ENCODE measurements at places on chromosomes 5 and 9.

- no peak for DNase-seq
Measured at GRCh38 chr9:81456431-81457006, 232.8 kb downstream of the TLE1 start.

- no peak for DNase-seq
Measured at GRCh38 chr5:33641744-33642505, 201.2 kb downstream of the TARS1 start.

- no peak for DNase-seq
Measured at GRCh38 chr9:6068983-6069382, 53.6 kb upstream of the RANBP6 start.

DNA sequence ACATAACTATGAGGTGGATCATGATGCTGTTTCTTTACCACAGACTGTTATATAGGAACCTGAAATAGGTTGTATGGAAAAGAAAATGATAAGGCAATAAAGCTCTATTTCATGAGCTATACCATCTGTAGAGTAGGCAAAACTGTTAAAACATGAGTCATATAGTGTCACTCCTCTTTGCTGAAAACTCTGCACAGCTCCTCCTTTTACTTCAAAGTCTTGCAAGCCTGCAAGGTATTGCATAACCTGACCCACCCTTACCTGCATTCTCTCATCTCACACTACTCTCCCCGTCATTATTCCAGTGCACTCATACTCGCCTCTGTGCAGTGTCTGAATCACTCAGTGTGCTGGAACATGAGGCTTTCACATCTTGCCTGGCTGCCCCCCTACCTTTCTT lies 790.1 kb downstream of the EFNA5 start:
- DNase-seq, result no peak

- no peak for DNase-seq
Measured at GRCh38 chr9:37787059-37787458, 2.2 kb upstream of the EXOSC3 start.

DNA sequence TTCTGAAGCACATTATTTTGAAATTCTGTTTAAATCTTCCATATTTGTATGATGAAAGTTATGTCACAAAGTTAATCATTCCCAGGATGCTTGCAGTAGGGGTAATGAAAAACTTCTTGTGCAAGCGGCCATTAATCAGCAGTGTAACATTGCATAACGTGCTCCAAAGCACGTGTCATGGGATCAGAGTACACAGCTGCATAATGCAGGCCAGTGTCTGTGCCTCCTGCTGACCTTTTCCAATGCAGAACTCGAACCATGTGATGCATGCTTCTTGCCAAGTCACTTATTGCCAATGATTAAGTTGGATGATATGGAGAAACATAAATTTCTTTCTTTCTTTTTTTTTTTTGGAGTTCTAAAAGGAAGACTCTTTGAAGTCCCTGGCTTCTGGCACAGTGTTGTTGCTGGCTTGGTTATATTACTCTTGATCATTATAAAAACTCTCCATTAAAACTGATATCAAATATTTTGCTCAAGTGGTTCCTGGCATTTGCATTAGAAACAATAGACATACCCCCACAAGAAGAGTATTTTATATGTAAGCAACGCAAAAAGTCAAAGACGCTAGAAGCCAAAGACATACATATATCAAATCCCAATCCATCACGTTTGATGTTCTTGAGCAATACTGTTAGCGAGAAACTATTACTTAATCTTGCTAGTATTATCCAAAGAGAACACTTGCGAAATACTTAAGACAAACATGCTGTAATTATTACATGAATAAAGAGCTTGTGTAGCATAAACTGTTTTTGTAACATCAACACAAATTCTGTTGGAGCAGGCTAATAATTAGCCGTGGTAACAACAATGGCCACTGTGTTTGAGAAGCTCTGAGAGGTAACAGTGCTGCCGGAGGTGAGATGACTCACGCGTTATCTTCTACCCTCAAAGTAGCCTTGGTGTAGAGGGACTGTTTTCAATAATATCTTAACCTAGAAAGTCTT lies 164.2 kb downstream of the AUH start:
- no peak for DNase-seq
